NCI-H1694 (cell line): ENCODE measurements at places on chromosomes 16 and 17.

GRCh38 chr17:39750131-39751015 is 12.6 kb downstream of the GRB7 start:
- DNase-seq = no peak

- no peak for DNase-seq
These were observed 26.2 kb downstream of the IL21R start for GRCh38 chr16:27428026-27428785.

GRCh38 chr17:52653014-52653413 is 494.5 kb upstream of the CA10 start:
- DNase-seq = no peak

DNA sequence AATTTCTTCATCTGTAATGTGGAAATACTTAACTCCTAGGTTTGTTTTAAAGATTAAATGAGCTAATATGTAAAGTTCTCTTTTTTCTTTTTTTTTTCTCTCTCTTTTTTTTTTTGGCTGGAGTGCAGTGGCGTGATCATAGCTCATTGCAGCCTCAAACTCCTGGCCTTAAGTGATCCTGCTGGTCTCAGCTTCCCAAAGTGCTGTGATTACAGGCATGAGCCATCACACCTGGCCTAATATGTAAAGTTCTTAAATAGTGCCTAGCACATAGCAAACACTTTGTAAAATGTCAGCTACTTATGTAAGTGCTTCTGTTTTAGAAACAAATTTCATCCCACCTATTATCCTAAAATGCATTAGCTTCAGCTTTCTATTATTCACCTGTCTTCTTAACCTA is 40.0 kb downstream of the TMC6 start:
- DNase-seq = no peak

DNA sequence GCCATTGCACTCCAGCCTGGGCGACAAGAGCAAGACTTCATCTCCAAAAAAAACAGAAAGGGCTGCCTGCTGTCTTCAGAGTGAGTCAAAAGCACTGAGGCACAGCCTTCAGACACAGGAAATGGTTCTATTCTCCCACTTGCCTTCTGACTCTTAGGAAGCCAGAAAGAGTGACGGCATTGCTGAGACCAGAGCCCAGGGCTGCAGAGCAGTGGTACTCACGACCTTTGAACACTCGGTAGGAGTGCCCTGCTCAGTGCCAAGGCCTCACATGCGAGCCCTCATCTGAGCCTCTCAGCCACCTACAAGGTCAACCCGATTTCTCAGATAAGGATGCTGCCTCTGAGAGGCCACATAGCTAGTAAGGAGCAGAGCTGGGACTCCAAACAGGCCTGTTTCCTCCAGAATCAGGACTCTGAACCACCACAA is 3.5 kb upstream of the ITGAE start:
- no peak for DNase-seq

- no peak for DNase-seq
These were observed 31.3 kb upstream of the MRPS23 start for GRCh38 chr17:57881143-57881542.

DNA sequence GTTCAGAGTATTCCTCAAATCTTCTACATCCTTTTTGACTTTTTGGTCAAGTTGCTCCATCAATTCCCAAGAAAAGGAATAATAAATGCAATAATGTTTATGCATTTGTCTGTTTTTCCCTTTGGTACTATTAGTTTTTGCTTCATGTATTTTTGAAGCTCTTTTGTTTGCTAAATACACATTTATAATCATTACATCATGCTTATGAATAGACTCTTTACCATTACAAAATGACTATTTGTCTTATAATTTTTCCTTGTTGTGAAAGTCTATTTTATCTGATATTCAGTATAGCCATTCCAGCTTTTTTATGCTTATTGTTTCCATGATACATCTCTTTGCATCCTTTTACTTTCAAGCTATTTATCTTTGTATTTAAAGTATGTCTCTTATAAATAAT is 41.2 kb downstream of the CEP112 start:
- DNase-seq = no peak

- no peak for DNase-seq
These were observed 890 bp upstream of the CLDN7 start for GRCh38 chr17:7262935-7263800.

DNA sequence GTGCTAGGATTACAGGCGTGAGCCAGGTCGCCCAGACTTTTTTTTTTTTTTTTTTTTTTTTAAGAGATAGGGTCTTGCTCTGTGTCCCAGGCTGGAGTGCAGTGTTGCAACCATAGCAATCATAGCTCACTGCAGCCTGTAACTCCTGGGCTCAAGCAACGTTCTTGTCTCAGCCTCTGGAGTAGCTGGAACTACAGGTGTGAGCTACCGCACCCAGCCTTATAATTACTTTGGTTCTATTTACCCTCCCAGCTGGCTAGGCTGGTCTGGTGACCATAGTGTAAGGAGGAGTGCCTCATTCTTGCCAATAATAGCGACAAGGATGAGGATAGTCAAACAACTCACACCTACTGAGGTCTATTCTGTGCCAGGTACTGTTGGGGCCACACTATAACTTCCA is 39.6 kb upstream of the USP7 start:
- DNase-seq = no peak

DNA sequence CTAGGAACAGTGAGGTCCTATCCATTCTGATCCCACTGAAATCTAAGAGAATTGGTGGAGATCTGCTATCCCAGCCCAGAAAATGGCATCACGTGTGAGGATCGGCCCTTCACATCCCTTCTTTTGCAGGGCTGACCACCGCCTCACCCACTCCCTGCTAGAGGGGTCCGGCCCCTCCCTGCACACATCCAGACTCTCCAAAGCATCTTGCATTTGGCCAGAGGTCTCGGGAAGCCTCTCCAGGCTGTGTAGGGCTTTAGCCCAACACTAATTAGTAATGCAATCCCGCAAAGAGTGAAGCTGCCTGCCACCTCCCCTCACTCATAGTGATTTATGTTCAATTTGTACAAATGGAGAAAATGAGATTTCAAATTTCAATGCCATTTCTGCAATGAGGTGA is 434.4 kb upstream of the ZFHX3 start:
- DNase-seq = no peak

GRCh38 chr16:2083876-2084780 is 36.3 kb downstream of the TSC2 start:
- DNase-seq = no peak

GRCh38 chr16:30585022-30585399 is 486 bp downstream of the ZNF785 start:
- DNase-seq = no peak

DNA sequence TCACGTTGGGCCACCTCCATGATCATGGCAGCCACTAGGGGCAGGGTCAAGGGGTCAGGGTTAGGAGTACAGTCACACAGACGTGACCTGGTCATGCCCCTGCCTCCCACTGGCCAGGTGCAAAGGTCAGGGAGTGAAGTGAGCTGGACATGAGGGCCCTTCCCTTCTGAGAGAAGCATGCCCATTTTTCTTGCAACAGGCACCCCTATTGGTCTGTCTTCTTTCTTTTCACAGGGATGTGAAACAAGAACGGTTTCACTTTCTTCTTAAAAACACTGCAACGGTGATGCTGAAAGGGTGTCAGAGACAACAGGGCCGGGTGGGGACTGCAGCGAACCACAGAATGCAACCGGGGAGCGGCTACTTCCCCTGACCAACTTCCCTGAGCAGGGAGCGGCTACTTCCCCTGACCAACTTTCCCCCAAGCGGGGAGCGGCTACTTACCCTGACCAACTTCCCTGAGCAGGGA is 52.1 kb upstream of the DOC2B start:
- no peak for DNase-seq

GRCh38 chr17:77145612-77146245 is 5.0 kb downstream of the SEC14L1 start:
- no peak for DNase-seq

DNA sequence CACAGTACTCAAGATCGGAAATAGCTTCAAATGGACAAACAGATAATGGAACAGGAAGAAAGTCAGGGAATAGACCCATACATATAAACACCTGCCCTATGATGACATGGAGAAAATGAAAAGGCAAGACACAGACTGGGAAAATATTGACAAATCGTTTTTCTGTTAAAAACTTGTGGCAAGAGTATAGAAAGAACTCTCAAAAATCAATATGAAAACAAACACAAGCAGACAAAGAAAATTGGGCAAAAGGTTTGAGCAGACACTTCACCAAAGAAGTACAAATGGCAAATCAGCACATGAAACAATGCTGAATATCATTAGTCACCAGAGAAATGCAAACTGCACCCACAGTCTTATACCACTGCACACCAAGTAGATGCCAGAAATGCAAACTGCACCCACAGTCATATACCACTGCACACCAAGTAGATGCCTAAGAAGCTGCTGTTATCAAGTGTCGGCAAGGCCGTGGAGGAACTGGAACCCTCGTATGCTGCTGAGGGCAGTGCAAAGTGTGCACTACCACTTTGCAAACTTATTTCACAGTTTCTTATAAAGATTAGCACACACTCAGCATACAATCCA is 123.5 kb upstream of the CHMP6 start:
- DNase-seq = no peak

DNA sequence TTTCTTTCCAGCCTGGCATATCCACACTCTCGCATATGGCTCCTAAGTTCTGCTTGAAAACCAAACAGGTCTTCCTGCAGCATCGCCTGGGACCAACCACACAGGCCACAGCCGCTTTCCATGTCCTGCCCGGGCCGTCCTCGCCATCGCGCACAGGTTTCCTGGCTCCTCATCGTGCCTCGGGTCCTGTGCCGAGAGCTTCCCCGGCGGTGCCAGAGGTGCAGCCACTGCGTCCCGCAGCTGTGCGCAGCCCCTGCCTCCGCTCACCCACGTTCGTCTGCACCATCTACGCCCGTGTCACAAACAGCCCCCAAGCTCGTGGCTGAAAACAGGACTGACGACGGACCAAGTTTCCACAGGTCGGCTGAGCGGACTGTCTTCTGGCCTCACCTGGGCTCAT is 6.3 kb upstream of the ZFPM1 start:
- no peak for DNase-seq

DNA sequence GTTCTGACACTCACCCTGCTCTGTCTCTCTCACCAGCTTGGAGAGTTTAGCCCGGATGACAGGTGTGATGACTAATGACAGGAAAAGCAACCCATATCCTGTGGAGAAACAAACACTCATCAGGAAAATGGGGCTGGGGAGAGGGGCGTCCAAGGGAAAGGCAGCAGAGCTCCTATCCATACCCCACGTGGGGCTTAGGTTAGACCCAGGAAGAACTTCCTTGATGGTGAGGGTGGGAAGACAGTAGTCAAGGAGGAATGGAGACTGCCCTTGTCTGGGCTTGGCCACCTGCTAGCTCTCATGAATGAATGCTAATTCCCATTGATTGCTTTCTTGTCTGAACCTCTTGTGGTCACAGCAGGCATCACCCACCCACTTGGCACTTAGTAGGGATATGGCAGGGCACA is 3.8 kb downstream of the SLC46A1 start:
- DNase-seq = no peak

DNA sequence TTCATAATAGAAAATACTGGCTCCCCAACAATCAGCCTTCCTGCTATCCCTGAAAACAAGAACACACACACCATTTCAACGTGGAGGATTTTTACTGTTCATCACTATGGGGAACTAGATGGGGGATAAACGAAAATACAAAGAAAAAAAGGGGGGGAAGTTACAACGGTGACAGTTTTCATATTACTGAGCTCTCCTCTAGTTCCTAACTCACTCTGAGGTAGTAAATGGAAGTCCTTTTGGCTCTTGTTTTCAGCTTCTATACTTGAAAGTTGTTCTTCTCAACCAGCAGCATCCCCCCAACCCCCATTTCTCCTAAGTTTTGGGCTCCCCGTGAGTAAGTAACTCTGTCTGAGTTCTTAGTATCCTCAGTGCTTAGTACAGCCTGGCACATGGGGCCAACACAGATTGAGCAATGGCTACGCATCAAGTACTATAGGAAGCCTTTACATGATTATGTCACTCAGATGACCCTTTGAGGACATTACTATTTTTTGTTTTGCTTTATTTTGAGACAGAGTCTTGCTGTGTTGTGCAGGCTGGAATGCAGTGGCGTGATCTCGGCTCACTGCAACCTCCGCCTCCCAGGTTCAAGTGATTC is 4.2 kb upstream of the CORO7 start:
- no peak for DNase-seq

DNA sequence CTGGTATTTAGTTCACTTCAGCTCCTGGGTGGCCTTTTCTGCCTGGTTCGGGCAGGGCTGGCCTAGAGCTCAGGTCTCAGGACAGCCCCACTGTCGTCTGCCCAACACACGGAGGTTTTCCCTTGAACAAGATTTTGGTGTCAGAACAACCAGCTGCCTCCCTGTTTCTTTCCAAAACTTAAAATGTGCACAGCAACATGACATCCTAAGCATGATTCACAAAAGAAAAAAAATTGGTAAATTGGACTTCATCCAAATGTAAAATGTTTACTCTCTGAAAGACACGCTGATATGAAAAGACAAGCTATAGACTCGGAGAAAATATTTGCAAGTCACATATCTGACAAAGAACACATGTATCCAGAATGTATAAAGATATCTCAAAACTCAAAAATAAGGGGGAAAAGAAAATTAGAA is 197.8 kb upstream of the CHMP6 start:
- no peak for DNase-seq
